Activated T-cell treated with anti-CD3 and anti-CD28 coated beads for 4 hours (primary cell): ENCODE measurements at places on chromosomes 2 and 18.

GRCh38 chr18:10057894-10058791 lies 144.3 kb downstream of the VAPA start:
- DNase-seq: no peak

- DNase-seq: no peak
Measured at GRCh38 chr18:63843008-63843407, 44.5 kb upstream of the SERPINB2 start.

DNA sequence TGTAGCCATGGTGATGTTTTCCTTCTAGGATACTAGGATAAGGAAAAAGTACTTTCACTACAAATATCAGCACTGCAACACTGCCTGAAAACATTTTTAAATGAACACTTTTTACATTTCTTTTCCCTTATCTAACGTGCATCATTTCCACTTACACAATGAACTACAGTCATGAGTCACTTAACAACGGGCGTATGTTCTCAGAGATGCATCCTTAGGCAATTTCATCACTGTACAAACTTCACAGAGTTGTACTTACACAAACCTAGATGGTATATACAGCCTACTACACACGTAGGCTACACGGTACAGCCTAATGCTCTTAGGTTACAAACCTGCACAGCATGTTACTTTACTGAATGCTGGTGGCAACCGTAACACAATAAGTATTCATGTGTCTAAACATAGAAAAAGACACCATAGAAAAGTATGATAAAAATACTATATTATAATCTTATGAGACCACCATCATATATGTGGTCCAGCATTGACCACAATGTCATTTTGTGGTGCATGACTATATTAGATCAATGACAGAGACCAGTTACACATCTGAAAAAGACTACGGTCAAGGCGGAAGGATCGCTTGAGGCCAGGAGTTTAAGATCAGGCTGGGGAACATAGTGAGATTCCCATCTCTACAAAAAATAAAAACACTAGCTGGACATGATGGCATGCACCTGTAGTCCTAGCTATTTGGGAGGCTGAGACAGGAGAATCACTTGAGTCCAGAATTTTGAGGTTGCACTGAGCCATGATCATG lies 39.8 kb downstream of the WDR33 start:
- DNase-seq: no peak

GRCh38 chr2:1773883-1774282 lies 29.6 kb upstream of the PXDN start:
- no peak for DNase-seq

DNA sequence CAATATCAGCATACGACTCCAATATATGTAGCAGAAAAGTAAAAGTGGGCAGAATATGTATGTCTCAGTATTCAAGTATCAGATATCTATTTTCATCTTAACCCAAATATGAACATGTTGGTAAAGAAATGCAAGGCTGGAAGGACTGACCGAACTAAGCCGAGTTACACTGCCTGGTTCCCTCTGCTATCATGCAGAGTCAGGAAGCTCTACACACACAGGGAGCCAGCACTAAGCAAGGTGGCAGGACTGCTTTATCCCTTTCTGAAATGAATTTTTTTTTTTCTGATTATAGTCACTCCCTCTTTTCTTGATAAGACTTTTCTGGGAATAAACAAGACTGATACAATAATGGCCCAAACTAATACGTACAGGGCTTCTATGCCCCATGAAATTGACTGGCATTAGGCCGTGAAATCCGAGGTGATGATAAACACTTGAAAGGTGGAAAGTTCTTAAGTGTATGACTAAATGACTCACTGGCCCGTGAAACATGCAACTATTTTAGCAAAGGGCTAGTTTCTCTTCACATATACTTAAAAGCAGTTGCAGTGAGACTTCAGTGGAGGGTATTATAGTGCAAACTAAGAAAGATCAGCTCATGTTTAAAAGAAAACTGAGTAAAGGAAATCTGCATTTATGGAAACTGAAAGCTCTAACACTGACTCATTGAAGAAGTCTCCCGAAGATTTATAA lies 14.9 kb downstream of the DPP4 start:
- DNase-seq: peak; percentile 11

DNA sequence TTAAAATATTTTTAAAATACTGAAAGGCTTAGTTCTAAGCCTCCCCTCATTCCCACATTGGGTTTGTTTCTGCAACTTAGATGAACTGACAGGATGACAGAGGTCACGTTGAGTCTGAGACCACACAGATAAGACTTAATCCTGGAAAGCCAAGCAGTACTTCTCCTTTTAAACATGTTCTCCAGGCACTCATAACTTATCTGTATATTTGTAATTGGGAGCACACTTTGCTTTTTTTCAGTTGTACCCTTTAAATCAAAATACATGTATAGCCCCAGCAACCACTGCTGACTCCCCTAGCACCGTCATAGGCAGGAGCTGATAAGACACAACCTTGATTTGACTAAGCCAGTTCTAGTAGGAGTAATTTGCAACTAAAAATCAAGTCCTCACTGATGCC lies 394.8 kb downstream of the PID1 start:
- DNase-seq: no peak
